ENCODE measurements at places on chromosomes 5 and 9.

- no peak for DNase-seq
Observed at GRCh38 chr9:12760758-12761157, 14.1 kb upstream of the LURAP1L start.

GRCh38 chr5:172207511-172207910 is 13.5 kb downstream of the EFCAB9 start:
- DNase-seq, result no peak

DNA sequence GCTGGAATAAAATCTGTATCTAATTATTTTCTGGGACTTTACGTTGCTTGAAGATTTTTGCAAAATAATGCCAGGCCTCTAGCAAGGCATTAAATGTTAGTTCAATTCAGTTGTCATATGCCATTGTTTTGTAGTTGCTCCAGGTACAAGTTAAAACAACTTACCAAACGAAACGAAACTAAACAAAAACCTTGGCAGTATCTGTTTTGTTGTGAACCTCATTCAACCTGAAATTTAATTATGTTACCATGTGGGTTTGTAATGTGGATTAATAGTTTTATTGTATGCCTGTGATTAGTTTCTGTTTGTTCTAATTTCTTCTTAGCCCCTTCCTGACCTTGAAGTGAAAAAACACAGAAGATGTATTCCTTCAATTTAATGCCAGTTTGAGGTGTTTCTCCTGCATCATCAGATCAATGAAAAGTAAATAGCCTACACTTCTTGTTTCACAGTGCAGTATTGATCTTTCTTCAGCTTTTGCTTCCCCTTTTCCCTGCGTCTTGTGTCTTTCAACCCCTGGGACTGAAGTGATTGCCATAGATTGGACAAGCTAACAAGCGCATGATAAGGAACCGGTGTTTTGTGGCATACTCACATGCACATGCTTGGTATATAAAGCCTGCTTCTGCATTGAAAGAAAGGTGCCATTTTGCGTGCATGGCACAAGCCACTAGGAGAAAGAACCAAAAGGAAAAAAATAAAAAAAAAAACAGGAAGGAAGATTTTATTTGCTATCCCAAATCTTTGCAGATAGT is 699.0 kb upstream of the ARRDC3 start:
- no peak for DNase-seq

- DNase-seq, result no peak
Observed at GRCh38 chr5:146580237-146580636, 64.2 kb upstream of the GPR151 start.

- no peak for DNase-seq
Observed at GRCh38 chr9:6184749-6185645, 30.6 kb upstream of the IL33 start.

DNA sequence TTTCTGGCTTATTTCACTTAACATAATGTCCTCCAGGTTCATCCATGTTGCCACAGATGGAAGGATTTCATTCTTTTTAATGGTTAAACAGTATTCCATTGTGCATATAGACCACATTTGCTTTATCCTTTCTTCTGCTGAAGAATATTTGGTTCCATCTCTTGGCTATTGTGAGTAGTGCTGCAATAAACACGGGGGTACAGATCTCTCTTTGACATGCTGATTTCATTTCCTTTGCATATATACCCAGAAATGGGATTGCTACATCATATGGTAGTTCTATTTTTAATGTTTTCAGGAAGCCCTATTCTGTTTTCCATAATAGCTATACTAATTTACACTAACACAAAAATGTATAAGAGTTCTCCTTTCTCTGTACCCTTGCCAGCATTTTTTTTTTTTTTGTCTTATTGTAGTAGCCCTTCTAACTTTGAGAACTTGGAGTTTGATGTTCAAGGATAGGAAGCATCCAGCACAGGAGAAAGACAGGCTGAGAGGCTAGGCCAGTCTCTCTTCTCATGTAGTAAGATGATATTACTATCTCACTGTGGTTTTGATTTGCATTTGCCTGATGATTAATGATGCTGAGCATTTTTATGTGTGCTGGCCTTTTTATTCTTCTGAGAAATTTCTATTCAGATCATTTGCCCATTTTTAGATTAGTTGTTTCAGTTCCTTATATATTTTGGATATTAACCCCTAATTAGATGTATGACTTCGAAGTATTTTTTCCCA is 592.2 kb upstream of the ZNF608 start:
- no peak for DNase-seq

GRCh38 chr9:136343121-136343883 is 16.0 kb downstream of the GPSM1 start:
- DNase-seq, result no peak

GRCh38 chr9:99666571-99666970 is 155.1 kb upstream of the NR4A3 start:
- DNase-seq, result no peak

- no peak for DNase-seq
Observed at GRCh38 chr5:167248257-167248656, 1043.2 kb upstream of the WWC1 start.

DNA sequence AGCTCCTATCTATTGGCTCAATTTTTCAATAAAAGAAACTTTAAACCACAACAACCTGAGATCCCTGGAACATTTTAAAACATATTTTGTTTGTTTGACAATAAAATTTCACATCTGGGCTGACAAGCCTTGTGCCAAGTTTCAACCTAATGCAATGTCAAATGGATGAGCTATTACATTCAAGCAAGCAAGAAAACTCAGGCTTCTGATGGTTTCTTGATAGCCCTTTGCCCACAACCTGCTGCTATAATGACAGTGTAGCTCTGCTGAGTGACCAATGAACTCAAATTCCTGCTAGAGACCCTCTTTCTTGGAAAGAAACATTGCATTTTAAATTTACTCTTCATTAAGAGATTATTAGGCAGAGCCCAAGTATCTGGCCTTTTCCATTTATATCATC is 472.9 kb downstream of the ARHGEF28 start:
- no peak for DNase-seq

DNA sequence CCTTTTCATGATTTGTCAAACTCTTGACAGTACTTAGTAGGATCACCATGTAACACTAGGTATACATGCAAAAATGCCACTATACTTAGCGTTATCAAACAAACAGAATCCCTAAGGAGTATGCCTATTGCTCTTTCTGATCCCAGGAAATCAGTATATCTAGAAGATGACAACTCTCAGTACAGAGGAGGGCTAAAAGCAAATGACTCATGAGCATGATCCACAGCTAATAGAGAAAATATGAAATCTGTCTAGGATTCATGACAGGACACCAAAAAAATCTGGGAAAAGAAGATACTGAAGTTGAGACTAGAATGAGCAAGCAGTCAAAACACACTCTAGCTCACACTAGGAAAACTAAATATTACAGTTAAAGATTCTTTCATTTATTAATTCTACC is 89.2 kb downstream of the RAPGEF6 start:
- DNase-seq, result no peak

- no peak for DNase-seq
Observed at GRCh38 chr9:98978231-98978681, 34.5 kb downstream of the COL15A1 start.

DNA sequence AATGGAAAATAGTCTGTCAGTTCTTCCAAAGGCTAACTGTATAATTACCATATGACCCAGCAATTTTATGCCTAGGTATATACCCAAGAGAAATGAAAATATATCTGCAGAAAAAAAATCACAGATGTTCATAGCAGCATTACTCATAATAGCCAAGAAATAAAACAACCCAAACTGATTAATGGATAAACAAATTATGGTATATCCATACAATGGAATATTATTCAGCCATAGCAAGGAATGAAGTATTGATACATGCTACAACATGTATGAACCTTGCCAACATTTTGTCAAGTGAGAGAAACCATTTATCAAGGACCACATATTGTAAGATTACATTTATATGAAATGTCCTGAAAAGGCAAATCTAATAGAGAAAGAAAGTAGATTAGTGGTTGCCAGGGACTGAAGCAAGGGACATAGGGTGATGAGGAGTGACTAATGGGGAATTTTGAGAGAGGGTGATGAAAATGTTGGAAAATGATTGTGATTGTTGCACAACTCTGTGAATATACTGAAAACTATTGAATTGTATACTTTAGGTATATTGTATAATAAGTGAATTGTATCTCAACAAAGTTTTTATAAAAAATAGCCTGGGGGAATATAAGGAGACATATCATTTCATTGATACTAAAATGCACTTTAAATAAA is 114.4 kb downstream of the PBX3 start:
- no peak for DNase-seq

- DNase-seq, result peak; percentile 32
Observed at GRCh38 chr9:92716557-92716956, 46.6 kb upstream of the IPPK start.

DNA sequence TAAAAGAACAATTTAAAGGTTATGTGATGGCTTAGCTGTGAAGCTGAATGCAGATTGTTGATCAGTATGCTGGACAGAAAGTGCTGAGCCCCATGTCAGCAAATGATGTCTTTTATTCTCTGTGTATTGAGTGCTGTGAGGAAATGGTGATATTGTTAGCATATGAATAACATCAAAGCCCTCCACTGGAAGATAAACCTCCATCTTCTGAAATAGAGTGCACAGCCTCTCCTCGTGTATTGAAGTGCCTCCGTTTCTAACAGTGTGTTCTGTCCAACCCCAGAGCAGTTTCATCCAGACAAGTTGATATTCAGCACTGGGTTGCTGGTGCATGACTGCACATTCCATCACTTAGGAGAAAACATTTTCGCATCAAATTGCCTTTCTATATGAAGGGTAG is 242.9 kb downstream of the CSNK1G3 start:
- peak; percentile 11 for DNase-seq

- DNase-seq, result no peak
Observed at GRCh38 chr9:128835246-128836210, 5.9 kb upstream of the SPOUT1 start.

GRCh38 chr5:74332682-74333081 is 307.8 kb downstream of the ENC1 start:
- no peak for DNase-seq

DNA sequence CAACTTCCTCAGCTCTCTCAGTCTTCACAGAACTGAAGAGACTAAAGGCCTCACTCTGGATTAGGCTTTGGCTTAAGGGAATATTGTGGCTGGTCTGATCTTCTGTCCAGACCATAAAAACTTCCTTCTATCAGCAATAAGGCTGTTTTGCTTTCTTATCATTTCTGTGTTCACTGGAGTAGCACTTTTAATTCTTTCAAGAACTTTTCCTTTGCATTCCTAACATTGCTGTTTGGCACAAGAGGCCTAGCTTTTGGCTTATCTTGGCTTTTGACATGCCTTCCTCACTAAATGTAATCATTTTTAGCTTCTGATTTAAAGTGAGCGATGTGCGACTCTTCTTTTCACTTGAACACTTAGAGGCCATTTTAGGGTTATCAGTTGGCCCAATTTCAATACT is 88.7 kb upstream of the ACOT12 start:
- DNase-seq, result no peak
